Activated naive CD4-positive, alpha-beta T cell treated with anti-CD3 and anti-CD28 coated beads for 36 hours (primary cell): ENCODE measurements at places on chromosomes 3 and 15. TPM values are rescaled to one million over a fixed set of nuclear protein-coding genes. Genes with fewer than 3 reads are reported as not detected.

The TM4SF18 gene
- total RNA-seq, result not detected

The VPS13C gene
- 37.4 TPM for total RNA-seq

The SLC38A3 gene
- total RNA-seq, result not detected

The FEZF2 gene
- not detected for total RNA-seq

The PRSS50 gene
- not detected for total RNA-seq

The HIGD2B gene
- 0.27 TPM for total RNA-seq

The FBXL22 gene
- total RNA-seq, result 0.44 TPM

The EPHA3 gene
- not detected for total RNA-seq

The MESP2 gene
- total RNA-seq, result not detected

The LRTM1 gene
- total RNA-seq, result not detected

The SMCO1 gene
- total RNA-seq, result not detected

The TPRG1 gene
- total RNA-seq, result 1.0 TPM

The GCSAM gene
- total RNA-seq, result 14.6 TPM

The ARGFX gene
- total RNA-seq, result not detected
